Stimulated activated CD4-positive, alpha-beta T cell treated with anti-CD3 and anti-CD28 coated beads, Interleukin-4, amount 100 ng/mL, for 48 hours (primary cell): ENCODE measurements at places on chromosomes 12 and 14.

- no peak for DNase-seq
Observed at GRCh38 chr12:54424224-54424623, 5.2 kb upstream of the ITGA5 start.

- no peak for DNase-seq
Observed at GRCh38 chr12:53990311-53991076, 5.5 kb downstream of the HOXC10 start.

DNA sequence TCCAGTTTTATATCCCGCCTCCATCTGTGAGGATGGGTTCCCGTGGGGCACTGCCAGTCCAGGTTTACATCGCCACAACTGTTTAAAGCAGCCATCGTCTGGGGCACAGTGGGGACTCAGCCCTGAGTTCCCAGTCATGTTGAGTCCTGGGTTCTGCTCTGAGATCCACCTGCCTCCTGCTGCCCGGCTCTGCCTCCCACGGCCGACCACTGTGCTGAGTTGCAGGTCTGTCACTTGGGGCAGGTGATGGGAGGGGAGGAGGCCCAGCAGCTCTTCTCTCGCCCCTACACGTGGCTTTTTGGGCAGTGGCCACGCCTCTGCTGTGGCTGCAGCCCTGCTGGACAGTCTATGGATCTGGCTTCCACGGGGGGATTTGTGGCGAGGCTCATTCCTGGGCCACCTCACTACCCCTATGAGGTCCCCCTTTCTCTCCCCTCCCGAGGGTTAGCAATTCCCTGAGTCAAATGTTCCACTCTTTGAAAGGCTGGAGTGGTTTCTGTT, 143.0 kb downstream of the ADGRD1 start:
- DNase-seq: no peak

GRCh38 chr14:21072781-21073339, 2.8 kb downstream of the ARHGEF40 start:
- DNase-seq: no peak

DNA sequence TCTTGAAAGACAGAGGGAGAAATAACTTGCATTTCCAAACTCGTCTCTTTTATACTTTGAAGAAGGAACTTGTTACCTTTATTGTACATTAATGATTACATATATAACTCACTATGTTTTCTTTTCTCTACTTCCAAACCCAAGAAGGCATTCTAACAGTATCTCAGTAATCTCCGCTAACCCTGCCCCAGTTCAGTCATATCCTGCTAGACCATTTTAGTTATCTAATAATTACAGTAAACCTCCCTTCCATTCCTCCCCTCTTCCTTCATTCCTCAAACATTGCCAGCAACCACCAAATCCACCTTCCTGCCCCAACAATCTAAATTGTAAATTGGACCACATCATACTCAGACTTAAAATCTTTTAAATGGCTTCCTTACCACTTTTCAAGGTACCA, 30.6 kb downstream of the STK38L start:
- DNase-seq: no peak

DNA sequence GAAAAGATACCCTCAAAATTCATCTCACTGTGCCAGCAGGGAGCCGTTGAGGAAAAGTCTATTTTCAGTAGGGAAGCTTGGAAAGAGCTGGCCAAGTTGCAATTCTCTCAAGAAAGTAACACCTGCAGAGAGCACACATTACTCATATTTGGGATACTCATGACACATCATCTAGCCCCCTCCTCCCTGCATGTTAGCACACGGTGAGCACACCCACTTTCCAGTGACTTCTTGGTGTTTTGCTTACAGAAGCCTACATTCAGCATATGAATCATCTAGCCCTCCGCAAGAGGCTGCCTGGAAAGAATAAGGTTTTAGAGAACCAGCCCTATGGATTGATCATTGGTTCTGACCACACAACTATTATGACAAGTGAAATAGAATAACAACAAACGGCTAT, 124.5 kb downstream of the PTPRO start:
- no peak for DNase-seq

DNA sequence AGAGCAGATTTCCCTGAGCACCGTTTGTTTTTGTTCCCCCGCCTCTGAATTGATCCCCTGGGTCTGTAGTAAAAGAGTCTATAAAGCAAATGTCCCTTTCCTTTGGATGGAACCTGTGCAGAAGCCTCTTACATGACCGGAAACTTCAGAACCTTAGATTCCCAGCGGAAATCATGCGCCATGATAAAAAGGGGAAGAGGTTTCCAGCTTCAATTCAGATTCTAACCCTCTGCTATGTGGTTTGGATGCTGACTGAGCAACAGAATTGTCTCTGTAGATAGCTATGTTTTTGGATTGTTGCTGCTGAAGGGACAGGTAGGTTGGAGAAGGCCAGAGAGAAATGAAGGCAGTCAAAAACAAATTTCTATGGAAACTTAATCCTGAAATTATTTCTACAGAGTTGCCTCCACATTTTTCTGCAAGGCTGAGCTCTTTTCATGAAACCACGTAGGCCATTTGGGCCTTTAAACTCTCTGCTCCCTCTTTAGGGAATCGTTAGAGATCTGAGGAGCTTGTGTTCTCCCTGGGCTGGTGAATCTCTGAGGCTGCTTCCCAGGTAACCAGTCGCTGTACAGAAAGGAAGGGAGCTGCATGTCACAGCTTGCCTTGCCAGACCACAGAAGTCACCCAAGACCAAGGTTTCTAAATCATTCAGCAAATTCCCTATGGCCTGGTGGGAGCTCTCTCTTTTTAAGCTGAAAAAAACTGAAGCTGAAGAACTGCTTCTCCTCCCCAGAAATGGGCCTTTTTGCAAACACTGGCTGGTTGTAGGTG, 28.7 kb upstream of the OR10P1 start:
- DNase-seq: no peak

- no peak for DNase-seq
Observed at GRCh38 chr14:100293497-100294212, 12.6 kb downstream of the SLC25A29 start.

DNA sequence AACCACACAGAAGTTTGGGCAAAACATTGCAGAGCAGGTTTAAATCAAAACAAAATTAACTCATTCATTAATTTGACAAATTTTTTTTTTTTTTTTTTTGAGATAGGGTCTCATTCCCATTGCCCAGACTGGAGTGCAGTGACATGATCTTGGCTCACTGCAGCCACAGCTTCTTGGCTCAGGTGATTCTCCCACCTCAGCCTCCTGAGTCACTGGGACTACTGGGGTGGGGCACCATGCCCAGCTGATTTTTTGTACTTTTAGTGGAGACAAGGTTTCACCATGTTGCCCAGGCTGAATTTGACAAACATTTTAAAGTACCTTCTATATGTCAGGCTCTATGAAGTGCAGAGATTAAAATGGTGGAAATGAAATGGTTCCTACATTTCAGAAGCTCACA, 257.1 kb upstream of the NPAS3 start:
- no peak for DNase-seq

DNA sequence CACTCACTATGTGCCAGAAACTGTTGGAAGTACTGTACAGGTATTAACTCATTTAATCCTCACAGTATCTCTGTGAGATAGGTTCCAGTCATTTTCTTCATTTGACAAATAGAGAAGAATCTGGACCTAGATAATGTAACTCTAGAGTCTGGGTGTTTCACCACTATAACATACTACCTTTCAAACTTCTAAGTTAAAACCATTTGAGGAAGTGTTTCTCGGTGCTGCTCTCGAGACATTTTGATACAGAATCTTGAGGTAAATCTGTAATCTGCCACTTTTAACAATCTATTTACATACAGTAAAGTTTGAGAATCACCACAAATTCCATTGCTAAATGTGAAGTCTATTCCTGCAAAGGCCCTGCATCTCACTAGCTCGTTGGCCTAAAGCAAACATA, 8.8 kb downstream of the OLR1 start:
- DNase-seq: no peak

DNA sequence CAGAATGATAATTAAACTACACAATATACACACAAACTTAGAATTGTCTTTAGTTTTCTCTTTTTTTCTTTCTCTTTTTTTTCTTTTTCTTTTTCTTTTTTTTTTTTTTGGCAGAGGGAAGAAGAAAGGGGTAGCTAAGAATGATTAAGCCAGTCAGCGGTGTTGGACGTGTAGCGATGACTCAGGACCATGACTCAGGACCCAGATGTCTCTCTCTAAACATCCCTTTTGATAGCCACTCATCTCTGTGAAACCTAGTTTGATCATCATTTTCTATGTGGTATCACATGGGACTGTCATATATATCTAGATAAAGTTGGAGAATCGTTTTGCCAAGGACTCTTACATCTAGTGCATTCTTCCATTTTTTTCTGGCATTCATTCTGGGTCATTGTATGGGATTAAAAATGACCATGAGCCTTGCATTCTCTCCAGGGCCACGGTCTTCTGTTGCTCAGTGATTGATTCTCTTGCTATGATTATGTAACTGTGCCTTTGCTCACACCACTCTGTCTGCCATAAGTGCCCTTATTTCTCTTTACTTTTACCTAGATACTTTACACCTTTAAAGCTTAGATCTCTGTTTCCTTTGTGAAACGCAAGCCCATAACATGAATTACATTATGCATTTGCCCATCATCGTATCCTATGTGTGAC, 26.6 kb upstream of the NRXN3 start:
- DNase-seq: no peak

DNA sequence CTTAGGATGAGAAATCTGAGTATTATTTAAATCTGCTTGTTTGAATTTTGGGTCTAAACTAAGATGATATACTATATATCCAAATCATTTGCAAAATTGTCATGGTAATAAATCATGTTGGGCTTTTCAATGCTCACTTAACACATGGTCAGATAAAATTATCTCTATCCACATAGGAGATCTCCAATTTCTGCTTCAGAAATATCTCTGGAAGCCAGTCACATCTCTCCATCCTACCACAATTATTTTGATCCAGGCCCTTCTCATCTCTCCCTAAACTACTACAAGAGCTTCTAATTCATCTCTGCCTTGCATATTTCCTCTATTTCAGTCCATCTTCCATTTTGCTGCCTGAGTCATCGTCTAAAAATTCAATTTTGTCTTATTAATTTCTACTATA, 3.8 kb downstream of the DCN start:
- DNase-seq: no peak

DNA sequence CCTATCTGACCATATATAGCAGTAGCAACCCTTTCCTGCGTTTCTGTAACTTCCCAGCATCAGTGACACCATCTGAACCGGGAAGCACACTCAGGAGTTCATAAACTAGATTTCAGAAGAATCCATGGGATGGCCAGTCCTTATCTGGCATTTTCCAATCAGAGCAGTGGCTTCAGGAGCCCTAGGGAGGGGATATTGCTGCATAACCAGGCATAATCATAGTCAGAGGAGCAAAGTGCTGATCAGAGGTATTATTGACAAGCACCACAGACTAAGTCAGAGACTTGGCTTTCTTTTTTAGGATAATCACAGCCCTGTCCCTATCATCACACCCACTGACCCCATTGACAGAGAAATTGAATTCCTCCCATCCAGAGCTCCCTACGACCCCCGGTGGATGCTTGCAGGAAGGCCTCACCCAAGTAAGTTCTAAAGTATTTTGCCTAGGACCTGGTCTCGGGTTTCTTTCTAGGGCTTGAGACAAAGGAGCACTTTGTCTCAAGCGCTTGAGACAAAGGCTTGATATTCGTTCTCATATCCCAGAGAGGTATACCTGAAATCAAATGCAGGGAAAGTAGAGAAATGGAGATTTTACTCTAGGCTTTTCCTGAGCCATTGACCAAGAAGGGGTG, 55.1 kb downstream of the FOXN4 start:
- no peak for DNase-seq

- DNase-seq: no peak
Observed at GRCh38 chr14:49051328-49052060, 534.7 kb downstream of the RPS29 start.

GRCh38 chr12:124792156-124792555, 71.5 kb downstream of the SCARB1 start:
- DNase-seq: no peak

DNA sequence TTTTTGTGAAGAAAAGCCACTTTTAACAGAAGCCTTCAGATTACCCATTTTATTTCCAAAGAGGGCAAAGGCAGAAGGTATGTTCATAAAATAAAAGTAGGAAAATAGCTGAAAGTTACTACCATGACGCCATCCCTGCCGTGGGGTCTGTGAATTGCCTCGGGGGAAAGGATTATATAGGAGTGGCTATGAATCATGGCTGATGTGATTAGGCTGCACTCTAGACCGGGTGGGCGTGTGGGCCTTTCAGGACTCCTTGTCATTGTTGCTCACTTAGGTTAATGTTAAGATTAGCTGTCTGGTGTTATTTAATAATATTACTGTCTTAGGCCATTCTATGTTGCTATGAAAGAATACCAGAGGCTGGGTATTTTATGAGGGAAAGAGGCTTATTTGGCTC, 195.5 kb downstream of the EGLN3 start:
- no peak for DNase-seq

DNA sequence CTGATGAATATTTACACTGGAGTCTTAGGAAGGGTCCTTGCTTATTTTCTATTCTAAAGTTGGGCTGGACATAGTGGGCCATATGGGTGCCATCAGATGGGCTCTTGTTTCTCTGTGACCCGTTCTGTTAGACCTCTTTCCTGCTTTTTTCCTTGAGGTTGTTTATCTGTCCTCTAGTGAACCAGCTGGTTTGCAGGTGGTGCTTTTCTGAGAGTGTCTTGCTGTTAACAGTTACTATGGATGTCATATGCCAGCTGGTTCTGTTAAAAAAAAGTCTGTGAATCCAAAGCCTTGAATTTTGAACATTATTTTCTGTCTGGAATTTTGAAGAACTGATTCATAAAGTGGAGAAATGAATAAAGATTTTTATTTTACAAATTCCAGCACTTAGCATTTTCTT, 29.2 kb downstream of the ZC3H14 start:
- no peak for DNase-seq

GRCh38 chr12:26188641-26189040, 6.7 kb upstream of the SSPN start:
- no peak for DNase-seq

GRCh38 chr12:2642896-2643425, 151.8 kb upstream of the FKBP4 start:
- DNase-seq: no peak

DNA sequence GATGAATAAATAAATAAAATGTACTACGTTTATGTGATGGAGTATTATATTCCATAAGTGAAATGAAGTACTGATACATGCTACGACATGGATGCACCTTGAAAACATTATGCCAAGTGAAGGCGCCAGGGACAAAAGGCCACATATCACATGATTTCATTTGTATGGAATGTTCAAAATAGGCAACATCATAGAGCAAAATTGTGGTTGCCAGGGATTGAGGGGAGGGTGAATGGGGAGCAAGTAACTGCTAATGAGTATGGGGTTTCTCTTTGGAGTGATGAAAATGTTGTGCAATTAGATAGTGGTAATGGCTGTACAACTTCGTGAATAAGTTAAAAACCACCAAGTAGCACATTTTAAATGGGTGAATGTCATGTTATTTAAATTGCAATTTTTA, 132.8 kb downstream of the SLC38A4 start:
- no peak for DNase-seq

- no peak for DNase-seq
Observed at GRCh38 chr14:50529288-50530179, 2.8 kb downstream of the MAP4K5 start.

GRCh38 chr12:88643685-88644084, 63.4 kb upstream of the KITLG start:
- DNase-seq: no peak
